ENCODE measurements at places on chromosomes 13 and 19.

GRCh38 chr13:110971486-110971885 is 56.6 kb upstream of the ANKRD10 start:
- DNase-seq, result no peak

- DNase-seq, result no peak
Measured at GRCh38 chr19:17330262-17331044, 4.2 kb downstream of the ANO8 start.

DNA sequence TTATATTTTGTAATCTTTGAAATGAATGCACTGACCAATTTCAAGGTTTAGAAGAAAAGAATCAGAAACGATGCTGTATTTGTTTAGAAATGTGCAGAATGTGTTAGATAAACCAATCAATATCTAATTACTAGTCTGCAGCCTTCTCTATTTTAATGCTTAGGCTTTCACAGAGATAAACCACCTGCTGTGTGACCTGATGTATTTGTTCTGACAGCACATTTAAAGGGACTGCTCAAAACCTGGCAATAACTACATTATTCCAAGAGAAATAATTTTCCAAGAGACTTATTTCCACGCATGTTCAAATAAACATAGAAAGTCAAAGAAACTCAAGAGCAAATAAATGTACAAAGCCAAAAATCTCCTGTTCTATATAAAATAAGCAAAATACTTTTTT is 641.6 kb upstream of the PCDH20 start:
- DNase-seq, result no peak

GRCh38 chr19:18119717-18120105 is 22.1 kb downstream of the MAST3 start:
- no peak for DNase-seq

DNA sequence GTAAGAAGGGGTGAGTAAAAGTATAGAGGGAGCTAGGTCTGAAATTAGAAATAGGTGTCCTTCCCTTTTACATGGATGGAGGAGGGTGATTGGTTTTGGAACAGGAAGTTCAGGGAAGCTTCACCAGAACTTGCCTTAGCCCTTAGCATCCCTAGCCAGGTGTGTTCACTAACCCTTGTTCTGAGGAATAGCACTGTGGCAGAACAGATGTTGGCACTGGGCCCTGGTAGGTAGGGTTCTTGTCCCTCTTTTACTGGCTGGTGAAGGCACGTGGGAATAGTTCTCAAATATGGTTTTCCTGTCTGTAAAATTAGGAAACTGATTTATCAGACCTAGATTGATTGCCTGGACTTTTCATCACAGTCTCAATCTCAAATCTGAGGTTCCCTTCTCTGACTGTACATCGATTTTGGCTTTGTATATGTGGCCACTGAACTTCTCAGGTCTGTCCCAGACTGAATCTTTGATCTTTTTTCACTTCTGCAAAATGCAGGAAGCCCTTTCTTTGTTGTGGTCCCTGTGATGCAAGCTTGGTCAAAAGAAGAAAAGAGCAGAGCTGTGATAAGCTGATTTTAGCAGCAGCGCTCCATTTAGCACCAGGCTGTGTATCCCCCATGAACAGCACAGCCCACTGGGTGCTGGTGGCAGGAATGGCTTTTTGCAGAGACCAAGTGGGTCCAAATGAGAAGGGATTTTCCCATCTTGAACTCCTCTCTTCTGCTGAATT is 86.2 kb upstream of the HTR2A start:
- DNase-seq, result no peak

DNA sequence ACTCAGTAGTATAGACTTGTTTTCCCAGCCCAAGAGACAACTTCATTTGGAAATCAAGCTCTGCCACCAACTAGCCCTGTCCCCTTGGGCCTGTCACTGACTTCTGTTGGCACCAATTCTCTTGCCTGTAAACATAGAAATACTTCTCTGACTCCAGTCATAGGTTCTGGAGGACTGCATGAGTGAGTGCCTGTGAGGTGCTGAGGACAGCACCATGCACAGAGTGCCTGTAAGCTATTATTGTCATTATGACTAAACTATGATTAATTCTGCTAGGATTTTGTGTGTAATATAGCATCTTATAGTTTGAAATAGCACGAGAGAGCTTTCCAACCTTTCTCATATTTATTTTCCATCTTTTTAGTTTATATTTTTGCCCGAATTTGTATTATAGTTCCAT is 247.9 kb downstream of the MYO16 start:
- DNase-seq, result no peak

DNA sequence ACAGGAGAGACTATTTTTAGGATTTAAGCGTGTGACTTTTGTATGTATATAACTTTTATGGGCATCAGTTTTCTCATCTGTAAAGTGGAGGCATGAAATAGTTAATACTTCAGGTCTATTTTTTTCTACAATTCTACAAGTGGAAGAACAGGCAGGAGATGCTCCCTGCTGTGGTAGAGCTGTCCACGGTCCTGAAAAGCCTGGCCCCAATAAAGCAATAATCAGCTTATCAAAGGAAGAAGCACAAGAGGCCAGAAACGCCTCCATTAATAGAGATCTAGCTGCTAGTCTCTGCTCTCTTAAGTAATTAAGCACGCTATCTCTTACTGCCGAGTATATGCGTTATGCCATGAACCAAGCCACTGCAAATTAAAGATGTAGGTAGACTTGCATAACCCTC is 28.0 kb upstream of the WASF3 start:
- no peak for DNase-seq
